Natural killer cell treated with Interleukin-12 subunit alpha and Interleukin-12 subunit beta and Interleukin-15 and Interleukin-18, amount 100 ng/mL, for 72 hours (primary cell): ENCODE measurements at places on chromosomes 11 and 22.

GRCh38 chr11:126405374-126405773, 49.9 kb downstream of the ST3GAL4 start:
- no peak for DNase-seq

DNA sequence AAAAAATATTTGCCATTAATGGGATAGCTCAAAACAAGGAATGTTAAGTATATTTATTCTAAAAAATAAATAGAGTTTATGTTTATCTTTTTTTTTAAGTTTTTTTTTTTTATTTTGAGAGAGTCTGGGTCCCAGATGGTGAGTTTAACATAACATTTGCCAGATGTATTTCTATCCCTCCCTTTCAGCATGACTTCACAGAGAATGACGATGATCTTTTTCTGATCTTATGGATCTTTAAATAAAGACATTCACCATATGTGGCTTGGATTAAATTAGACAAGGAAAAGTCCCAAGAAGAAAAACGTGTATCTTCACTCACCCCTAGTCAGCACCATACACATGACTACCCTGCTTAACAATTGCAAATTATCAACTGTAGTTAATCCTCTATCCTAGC, 839.8 kb upstream of the CNTN5 start:
- no peak for DNase-seq

GRCh38 chr11:63918507-63919191, 1.7 kb upstream of the RCOR2 start:
- DNase-seq, result no peak

GRCh38 chr22:23884140-23884539, 10.0 kb upstream of the MIF start:
- DNase-seq, result peak; percentile 44

GRCh38 chr11:86938900-86939880, 16.0 kb downstream of the FZD4 start:
- DNase-seq, result no peak

- DNase-seq, result no peak
Measured at GRCh38 chr11:104086621-104087020, 50.2 kb downstream of the DDI1 start.

- no peak for DNase-seq
Measured at GRCh38 chr11:130625578-130626306, 177.3 kb downstream of the ADAMTS15 start.

DNA sequence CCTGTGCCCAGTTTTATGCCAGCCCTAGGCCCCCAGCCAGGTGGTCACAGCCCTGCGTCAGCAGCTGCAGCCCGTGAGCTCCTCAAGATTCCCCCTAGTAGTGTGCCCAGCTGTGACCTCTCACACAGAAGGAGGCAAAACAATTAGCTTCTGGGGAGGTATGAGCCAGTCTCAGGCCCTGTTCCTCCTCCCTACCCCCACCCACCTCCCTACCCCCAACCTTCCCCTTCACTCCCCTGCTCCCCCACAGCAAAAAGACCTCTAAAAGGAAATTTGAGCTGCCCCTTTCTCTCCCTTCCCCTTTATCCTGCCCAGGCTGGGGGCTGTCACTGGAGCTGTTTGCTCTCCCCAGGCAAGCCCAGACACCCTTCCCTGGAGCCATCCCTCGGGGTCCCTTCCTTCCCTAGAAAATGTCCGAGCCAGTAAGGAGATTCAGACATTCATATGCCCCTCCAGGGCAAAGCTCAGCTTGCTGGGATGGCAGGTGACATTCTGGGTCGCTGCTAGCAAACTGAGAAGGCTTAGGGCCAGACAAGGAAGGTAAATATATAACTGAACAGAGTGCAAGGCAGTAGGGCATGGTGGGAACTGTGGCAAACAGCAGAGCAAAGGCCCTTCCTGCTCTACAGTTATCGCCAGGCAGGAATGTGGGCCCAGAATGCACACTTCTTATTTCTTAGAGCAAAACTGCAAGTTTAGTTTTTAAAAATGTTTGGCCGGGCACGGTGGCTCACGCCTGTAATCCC, 300.2 kb downstream of the MN1 start:
- DNase-seq, result no peak

DNA sequence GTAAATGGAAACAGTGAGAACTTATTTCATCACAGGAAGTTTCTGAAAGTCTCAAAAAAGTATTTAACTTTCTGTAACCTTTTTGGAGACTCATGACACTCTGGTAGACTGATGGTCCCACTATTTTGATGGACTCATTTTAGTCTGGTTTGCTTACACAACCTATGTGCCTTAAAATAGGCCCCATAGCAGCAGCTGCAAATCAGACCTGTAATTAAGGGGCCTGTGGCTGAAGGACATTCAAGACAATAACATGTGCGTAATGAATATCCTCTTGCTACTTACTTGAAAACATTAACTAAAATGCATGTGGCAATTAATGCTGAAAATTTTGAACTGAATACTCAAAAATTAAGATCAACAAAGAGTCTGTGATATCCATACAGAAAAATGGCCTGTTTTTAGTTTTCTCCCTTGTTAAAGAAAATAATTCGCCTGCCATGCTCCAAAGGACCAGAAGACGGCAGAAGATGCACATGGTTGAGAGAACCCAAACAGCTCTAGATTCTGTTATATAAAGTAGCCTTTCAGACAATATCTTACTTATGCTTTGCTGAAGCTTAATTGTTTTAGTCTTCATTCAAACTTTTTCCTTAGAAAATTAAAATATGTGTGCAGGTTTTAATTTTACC, 568.5 kb downstream of the KCNA4 start:
- no peak for DNase-seq

- no peak for DNase-seq
Measured at GRCh38 chr11:106331176-106331575, 253.7 kb downstream of the AASDHPPT start.

GRCh38 chr11:119529936-119530335, 107.0 kb upstream of the THY1 start:
- no peak for DNase-seq

DNA sequence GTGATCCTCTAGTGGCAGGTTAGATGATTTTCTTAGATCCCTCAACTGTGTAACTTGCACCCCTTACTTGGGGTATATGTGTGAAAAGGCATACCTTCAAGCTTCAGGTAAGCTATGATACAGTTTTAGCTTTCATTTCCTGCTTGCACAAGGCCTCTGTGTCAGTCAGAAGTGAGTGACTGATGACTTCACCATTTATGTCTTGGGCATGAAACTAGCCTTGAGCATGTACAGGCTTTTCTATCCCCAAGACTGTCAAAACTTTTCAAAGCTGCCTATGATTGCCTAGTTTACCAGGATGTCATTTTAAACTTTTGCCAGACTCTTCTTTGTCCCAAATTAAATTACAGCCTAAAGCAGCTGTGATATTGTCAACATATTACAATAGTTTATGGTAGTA, 286.1 kb upstream of the CNTN5 start:
- no peak for DNase-seq

GRCh38 chr11:33936725-33937604, 45.1 kb upstream of the LMO2 start:
- no peak for DNase-seq

DNA sequence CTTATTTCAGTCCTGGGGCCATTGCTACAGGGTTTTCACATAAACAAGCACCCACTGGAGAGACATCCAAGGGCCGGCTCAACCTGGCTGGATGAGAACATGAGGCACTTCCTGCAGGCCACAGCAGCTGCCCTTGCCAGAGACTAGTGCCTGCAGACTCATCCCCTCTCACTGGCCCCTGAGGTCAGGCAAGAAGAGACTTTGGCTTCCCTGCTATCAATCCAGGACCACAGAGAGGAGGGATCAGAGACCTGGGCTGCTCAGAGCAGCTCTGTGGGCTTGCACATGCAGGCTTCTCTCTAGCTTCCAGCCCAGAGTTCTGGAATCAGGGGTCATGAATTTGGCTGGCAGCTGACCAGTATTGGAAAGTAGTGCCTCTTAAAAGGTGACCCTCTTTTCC, 79.5 kb downstream of the CABIN1 start:
- DNase-seq, result no peak

- no peak for DNase-seq
Measured at GRCh38 chr22:28882545-28882877, 861 bp upstream of the ZNRF3 start.

DNA sequence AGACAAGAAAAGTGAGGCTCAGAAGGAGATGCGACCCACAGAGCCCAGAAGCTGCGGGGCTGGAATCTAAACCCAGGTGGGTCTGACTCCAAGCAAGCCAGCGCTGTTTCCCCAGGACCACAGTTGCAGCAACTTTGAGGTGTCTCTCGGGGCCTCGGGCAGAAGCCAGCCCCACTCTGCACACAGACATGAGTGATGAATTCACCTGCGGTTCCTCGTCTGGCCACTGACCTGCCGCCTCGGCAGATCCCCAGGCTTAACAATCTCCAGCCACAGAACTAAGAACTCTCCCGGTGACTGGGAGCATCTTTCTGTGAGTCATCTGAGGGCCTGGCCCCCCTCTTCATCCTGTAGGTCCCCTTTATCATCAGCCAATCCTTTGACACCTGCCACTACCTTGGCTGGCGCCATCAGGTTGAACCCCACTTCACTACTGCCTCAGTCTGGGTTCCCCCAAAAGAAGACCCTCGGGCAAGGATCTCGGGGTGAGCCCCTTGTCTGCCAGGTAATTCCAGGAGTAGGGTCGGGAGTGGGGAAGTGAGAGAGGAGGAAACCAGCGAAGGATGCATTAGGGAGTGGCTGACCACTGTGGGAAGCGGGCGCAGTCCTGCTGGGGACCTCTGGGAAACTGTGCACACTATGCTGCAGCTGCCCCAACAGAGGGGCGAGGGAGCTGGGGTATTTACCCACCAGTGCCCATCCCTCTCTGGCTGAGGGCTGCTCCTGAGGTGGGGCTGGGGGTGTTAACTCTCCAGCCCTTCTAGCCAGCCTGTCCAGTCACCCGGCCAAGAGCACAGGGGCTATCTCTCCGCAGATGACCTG, 33.0 kb upstream of the MN1 start:
- no peak for DNase-seq

- DNase-seq, result no peak
Measured at GRCh38 chr22:43267332-43267980, 75.7 kb downstream of the SCUBE1 start.

GRCh38 chr11:587978-588380, 11.7 kb downstream of the PHRF1 start:
- DNase-seq, result no peak

DNA sequence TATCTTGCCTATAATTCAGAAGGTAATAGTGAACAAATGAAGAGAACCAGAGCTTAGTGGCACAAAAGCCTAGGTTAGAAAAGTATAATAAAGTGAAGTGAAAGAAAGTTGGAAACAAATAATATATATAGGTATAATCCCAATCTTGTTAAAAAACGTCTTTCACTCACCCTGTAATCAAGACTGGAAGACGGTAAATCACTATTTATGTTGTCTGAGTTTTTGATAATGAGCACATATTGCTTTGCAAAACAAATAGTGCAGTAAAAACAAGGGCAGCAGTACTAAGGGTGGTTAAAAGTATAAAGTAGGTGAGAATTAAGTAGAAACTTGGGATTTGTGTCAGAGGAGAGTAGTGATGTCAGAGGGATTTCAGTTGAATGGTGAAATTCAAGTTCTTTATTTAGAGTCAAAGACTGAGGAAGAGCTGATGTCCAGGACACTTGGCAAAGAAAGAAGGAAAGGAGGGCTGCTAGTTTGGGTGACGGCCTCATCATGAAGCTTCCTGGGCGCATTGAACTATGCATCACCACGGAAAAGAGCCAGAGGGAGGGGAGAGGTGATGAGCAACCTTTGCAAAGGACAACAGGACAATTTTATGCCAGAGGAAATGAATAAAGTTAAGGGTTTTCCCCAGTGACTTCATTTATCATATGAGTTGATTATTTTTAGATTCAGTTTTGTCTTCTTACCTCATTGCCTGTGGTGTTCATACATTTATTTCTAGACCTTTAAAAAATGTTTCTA, 11.4 kb downstream of the NCAM1 start:
- no peak for DNase-seq

DNA sequence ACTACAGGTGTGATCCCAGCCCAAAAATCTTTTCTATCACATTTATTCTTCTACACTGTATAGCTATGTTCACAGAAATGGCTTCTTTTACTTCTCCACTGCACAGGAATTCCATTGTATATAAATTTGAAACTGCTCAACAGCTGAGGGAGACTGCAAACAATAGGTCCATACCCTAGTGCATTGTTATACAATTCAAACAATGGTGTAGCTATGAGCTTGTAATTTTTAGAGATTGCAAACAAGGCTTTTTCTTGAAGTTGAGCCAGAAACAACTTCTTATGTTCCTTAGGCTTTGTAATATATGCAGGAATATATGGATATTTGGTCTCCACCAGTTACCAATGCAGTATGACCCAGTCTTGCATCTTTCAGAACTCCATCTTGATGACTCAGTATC, 19.5 kb upstream of the SIK3 start:
- no peak for DNase-seq
